ENCODE measurements at places on chromosomes 5 and 9.

DNA sequence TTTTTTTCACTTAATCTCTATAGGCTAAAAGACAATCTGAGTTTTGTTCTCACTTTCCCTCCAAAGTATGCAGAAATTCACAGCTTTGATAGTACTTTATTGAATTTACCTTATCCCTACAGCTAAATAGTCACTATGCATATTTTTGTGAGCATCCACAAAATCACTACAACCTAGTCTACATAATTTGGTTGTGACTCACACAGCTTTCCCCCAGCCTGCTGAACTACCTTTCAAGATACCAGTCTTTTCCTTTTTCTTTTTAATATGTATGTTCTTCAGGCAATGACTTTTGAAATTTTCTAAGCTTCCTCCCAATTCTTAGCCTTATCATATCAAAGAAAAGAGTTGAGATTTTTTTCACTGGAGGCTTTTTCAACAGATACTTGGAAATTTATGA lies 347.3 kb upstream of the CDH6 start:
- no peak for DNase-seq

- DNase-seq, result peak; percentile 34
These were observed at the start of gene HBEGF for GRCh38 chr5:140346348-140347221. TSS of gene HBEGF (minus strand) at chr5:140346603. CDS start at chr5:140346328, 275 bp downstream.

GRCh38 chr5:162956570-162956969 lies 480.8 kb upstream of the CCNG1 start:
- DNase-seq, result no peak

DNA sequence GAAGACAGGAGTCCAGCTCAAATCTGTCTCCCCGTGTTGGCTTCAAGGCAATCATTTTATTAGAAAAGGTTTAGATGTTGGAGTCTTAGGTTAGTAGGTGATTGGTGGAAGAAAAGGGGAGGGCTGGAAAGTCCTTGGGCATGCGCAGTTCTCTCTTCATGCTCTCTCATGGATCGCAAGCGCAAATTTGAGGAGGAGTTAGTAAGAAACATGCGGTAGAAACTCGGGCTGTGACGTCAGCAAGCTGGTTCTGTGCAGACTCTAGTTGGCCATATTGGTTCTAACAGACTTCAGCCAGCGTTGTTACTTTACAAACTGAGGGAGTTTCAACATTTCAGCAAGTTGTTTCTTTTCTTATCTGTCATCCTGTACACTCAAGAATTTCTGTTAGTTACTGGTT lies 392.2 kb downstream of the CDK5RAP2 start:
- DNase-seq, result no peak

DNA sequence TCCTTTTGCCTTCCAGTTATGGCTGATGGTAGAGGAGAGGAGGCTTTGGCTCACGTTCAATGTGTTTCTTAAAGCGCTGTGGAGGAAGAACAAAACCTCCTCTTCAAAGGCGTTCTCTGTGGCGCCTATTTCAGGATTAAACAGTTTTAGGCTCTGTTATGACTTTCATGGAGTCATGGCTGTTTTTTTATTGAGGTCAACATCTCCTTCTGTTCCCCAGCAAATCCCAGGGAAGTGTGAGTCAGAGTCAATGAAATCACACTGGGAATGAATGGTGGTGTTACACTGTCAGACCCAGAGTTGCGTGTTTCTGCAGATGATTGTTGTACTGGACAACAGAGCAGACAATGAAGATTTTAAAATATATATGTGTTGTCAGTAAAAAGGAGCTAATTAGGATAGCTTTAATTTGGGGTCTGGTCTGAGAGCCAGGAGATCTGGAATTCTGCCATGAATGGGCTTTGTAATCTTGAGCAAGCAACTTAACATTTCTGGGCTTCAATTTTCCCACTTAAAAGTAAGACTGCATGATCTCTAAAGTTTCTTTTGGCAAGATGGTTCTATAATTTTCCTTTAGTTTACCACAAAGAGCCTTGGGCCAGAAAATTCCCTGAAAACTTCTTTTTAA lies 240.7 kb downstream of the CSNK1G3 start:
- no peak for DNase-seq

DNA sequence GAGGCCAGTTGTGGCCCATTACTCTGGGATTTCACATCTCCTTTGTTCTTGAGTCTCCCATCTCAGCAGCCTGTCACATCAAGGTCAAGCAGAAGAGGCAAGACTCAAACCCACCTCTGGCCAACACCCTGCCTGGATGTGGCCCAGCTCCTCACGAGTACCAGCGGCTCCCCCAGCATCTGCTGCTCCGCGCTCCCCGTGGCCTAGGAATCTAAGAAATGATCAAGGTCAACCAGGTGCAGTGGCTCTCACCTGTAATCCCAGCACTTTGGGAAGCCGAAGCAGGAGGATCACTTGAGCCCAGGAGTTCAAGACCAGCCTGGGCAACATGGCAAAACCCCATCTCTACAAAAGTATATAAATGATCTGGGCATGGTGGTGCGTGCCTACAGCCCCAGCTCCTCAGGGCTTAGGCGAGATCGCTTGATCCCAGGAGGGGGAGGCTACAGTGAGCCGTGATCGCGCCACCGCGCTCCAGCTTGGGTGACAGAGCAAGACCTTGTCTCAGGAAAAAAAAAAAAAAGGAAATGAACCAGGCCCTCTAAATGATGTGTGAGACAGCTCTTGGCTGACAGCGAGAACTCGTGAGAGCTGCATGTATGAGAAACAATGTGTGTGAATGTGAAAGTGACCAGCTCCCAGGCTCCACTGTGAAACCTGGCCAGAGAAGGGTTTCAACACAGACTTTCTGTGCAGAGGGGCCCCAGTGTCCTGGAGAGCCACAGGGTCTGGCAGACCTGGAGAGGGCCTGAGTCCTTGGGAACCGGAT lies 61.6 kb upstream of the ANGPTL2 start:
- DNase-seq, result no peak

GRCh38 chr9:20844916-20845315 lies 160.9 kb downstream of the FOCAD start:
- DNase-seq, result no peak

DNA sequence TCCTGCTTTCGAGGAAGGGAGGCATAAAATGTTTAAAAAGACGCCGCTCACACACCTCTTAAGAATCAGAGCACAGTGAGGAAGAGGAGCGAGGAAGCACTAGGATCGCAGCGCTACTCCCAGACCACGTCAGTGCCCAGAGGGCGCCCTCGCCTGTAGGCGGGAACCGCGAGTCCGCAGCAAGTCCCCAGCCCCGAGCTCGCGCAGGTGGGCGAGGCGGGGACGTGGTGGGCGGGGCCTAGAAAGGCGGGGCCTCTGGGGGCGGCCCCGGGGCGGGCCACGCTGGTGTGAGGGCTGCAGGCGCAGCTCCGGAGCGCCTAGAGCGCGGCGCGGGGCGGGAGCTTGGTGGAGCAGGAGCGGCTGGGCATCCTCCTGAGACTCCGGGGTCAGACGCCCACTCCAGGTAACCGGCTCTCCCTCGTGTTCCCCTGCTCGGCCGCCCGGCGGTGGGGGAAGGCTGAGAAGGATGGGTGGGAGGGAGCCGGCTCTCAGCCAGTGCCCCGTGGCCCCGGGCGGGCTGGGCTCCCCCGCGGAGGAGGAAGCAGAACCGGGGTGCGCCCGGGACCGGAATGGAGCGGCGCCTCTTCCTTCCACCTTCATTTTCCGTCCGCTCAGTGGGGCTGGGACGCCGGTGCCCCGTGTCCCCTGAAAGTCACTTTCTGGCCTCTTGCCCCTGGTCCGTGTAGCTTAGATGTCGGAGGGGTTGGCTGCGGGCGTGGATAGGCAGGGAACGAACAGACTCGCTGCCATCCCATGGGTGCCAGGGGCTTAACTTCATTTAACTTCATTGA lies at the start of gene GCNT1:
GCNT1 (plus strand) TSS at position 280 of the 791 bp plus-strand sequence. CDS start 43,200 bp downstream, outside the sequence.
- DNase-seq, result peak; percentile 90

- no peak for DNase-seq
These were observed 159.6 kb downstream of the ACTL7B start for GRCh38 chr9:108696156-108696555.

DNA sequence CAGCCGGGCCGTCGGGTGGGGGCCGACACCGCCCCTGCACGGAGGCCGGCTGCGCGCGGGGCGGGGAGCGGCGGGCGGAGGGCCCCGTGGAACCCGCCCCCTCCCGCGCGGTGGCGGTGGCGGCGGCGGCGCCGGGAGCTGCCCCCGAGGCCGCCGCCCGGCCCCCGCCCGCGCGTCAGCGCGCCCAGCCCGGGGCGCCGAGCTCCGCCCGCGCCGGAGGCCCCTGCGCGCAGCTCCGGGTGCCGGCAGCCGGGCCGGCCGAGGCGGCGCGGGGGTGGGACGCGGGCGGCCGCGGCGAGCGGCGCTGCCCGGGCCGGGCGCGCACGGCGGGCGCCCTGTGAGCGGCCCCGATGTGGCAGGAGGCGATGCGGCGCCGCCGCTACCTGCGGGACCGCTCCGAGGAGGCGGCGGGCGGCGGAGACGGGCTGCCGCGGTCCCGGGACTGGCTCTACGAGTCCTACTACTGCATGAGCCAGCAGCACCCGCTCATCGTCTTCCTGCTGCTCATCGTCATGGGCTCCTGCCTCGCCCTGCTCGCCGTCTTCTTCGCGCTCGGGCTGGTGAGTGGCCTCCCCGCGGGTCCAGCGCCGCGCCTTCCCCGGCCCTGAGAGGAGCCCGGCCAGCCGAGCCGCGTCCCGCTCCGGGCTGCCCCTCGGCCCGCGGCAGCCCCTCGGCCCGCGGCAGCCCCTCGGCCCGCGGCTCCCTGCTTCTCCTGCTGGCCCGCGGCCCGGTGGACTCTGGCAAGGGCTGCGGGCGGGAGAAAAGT lies at the start of gene ADCY2:
ADCY2 (plus strand) TSS at position 192 of the 766 bp plus-strand sequence; CDS start at position 351, 159 bp downstream.
- no peak for DNase-seq

GRCh38 chr5:21701317-21701716 lies 1151.8 kb downstream of the CDH12 start:
- no peak for DNase-seq
